Mesenchymal stem cell (in vitro differentiated cells and primary cell): ENCODE measurements at places on chromosomes 7 and 10.

GRCh38 chr7:135164357-135165061, 6.0 kb downstream of the CYREN start:
- DNase-seq: no peak

- no peak for DNase-seq
Observed at GRCh38 chr7:33420311-33420940, 291.1 kb downstream of the BBS9 start.

GRCh38 chr7:66925255-66925654, 4.2 kb downstream of the TMEM248 start:
- DNase-seq: no peak

GRCh38 chr10:57897611-57898010, 370.1 kb downstream of the IPMK start:
- DNase-seq: no peak

- no peak for DNase-seq
Observed at GRCh38 chr7:135151533-135151932, 3.7 kb downstream of the TMEM140 start.

GRCh38 chr7:140400381-140400780, 2.1 kb upstream of the SLC37A3 start:
- DNase-seq: no peak

DNA sequence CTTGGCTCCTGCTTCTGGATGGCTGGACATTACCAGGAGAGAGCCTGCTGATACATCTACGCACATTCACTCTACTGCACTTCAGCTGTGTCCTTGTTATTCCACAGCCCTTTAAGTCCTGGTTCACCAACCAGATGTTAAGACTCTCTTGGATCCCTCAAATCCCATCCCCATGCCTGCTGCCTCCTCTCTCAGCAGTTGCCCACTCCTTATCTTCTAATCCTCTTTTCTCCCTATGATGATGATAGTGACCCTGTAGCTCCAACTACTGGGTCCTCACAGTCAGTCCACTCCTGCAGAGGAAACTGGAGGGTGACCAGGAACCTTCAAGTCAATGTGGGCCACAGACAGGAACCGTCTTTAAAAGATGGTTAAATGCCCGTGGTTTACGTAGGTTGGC, 96.3 kb upstream of the PDCD4 start:
- no peak for DNase-seq

- DNase-seq: no peak
Observed at GRCh38 chr10:29306688-29307087, 17.8 kb downstream of the LYZL1 start.

DNA sequence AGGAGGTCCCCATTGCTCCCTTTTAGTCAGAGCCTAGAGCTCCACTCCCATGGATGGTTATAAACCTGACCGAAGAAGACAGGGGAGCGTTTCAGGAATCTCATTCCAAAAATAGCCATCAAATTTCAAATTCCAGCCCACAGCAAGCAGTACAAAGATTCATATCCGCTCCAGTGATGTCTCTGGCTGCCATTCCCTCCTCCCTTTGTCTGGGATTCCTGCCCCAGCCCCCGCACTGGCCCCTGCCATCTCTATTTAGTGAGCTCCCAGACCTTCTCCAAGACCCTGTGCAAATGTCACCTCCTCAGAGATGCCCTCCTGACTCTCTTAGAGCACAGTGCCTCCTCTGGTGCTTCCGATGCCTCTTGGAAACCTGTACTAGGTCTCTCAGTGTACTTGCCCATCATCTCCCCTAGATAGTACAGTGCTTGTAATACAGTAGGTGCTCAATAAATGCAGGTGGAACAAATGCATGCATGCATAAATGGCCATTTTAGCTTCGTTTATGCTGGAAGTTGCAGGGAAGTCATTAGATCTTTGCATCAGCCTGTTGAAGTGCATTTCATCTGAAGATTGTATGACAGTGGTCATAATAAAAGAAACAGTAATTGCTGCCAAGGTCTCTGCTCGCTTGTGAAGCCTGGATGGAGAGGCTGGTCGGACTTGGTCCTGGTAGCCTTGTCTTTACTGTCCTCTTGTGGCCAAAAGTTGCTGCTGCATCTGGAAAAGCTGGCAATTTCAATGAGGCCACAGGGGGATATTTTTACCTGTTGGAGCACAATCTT, 32.0 kb upstream of the HABP2 start:
- peak; percentile 72 for DNase-seq

- DNase-seq: no peak
Observed at GRCh38 chr7:74320645-74321221, 31.5 kb downstream of the CLIP2 start.

GRCh38 chr7:43289826-43290225, 177.4 kb downstream of the HECW1 start:
- no peak for DNase-seq

GRCh38 chr7:74598558-74598957, 59.0 kb upstream of the GTF2I start:
- DNase-seq: no peak

- peak; percentile 4 for DNase-seq
Observed at GRCh38 chr10:83765731-83766130, 373.6 kb upstream of the GHITM start.

DNA sequence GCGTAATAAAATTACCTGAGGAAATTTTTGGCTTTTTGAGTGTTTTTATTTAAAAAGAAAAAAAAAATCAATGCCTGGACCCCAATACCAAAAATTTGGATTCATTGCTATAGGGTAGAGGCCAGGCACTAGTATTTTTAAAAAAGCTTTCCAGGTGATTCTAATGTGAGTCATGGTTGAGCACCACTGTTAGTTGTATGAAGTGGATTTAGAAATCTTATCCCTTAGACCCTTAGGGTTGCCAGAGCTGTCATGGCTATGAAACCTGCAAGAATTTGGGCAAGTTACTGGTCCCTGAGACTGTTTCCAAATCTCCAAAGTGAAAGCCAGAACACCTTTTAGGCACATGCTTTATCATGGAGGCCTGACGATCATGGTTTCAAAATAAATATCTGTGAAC, 262.5 kb downstream of the AHR start:
- DNase-seq: no peak

GRCh38 chr7:151045262-151045661, 3.1 kb upstream of the ASIC3 start:
- DNase-seq: no peak

DNA sequence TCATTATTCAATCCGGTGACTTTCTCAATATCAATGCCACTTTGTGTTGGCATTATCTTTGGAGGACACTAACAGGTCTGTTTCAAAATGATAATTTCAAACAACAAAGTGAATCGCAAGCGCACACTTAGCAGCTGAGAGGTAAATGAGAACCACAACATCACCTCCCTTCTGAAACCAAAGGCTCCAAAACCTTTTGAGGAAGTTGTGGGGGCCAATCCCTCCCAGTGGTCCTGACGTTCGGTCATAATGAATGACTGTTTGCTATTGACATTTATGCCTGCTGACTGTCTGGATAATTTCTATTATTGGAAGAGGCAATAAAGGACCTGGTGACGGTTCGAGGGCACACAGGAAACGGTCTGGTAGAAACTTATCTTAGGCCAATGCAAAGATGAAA, 1.8 kb downstream of the ADARB2 start:
- no peak for DNase-seq
